ENCODE measurements at places on chromosomes 1 and 21. TPM values are rescaled to one million over a fixed set of nuclear protein-coding genes. Genes with fewer than 3 reads are reported as not detected.

The RGS18 gene
- total RNA-seq: not detected

The VWA1 gene
- 15.6 TPM for total RNA-seq

DNA sequence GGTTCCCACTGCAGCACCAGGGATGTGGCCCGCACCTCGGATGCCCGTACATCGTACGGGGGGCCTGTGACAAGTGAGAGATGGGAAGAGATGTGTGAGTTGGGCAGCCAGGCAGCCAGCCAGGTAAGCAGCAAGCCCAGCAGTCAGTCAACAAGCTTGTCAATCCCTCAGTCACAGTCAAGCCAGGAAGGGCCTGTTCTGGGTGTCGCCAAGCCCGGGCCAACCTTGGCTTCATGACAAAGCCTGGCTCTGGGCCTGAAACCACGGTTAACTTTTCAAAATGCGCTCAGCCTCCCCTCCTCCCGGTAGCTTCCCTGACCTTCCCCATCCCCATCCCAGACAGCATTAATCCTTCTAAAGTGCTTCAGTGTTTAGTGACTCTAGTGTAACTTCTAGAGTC is 31.8 kb downstream of the MYOM3 start:
- no peak for DNase-seq

The FAM177B gene
- total RNA-seq: not detected

The LCE1E gene
- not detected for total RNA-seq

DNA sequence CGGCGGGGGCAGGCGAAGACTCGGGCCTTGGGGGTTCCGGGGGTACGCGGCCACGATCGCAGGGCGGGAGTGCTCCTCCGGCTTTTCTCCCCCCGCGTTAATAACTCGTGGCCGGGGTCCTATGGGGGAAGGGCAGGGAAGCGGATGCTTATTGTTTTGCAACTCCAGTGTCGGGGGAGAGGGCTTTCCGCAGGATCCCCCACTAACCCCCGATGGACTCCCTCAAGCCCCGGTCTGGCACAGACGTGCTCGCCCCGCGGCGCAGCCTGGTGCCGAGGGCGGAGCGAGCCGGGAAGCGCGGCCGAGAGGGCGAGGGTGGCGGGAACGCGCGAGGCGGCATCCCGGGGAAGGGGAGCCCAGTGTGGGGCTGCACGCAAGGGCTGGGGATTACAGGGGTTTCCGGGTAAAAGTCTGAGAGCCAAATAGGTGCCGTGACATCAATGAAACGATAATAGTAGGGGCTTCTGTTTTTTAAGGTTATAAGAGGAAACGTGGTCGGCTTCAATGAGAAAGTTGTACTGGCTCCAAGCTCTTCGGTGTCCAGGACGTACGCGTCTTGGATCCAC is 772 bp downstream of the UCK2 start:
- peak; percentile 85 for DNase-seq

The GADD45A gene
- total RNA-seq: 43.3 TPM

The FAM110D gene
- total RNA-seq: not detected

DNA sequence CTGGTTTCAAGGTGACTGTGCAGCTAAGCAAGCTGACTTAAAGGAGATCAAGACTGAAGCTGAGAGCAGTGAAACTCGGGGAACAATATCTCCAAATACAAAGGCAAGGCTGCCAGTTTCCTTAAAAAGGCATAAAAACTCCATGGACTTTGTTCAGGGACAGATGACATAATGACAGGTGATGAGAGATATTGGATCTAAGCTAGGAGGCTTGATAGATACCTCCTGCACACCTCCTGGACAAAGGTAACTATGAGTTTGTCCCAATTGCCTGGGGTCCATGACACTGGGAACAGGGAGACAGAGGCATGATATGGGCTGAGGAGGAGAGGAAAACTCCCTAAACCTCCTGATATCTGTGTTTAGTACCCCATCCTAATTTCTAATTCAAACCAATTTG is 55.2 kb downstream of the PRKAB2 start:
- no peak for DNase-seq

Measured in osteocyte (in vitro differentiated cells).